ENCODE measurements at places on chromosomes 1 and 21. TPM values are rescaled to one million over a fixed set of nuclear protein-coding genes. Genes with fewer than 3 reads are reported as not detected.

Gene PEF1
- total RNA-seq, result 63.2 TPM

Gene GUCA2B
- not detected for total RNA-seq

Gene CTSE
- total RNA-seq, result not detected

Gene OR2T12
- total RNA-seq, result not detected

Gene CYYR1
- total RNA-seq, result 23.8 TPM

Gene DNAI4
- 30.6 TPM for total RNA-seq

GRCh38 chr1:5973771-5974170, 18.5 kb downstream of the NPHP4 start:
- no peaks in the 10 kb centered on the region for H3K36me3 ChIP-seq
- H3K4me3 ChIP-seq, result no peak overlapping the region
- no peak for DNase-seq
- no peak overlapping the region for H3K27ac ChIP-seq
- no peaks in the 10 kb centered on the region for H3K27me3 ChIP-seq
- no peaks in the 10 kb centered on the region for H3K4me1 ChIP-seq

- no peak overlapping the region for H3K4me3 ChIP-seq
- H3K27ac ChIP-seq, result no peak overlapping the region
- no peak for DNase-seq
- H3K36me3 ChIP-seq, result no peaks in the 10 kb centered on the region
These were observed 10.5 kb downstream of the PDIK1L start for GRCh38 chr1:26121854-26122773.

GRCh38 chr1:44431861-44432260, 26.8 kb downstream of the RNF220 start:
- DNase-seq, result no peak
- no peaks in the 10 kb centered on the region for H3K36me3 ChIP-seq
- H3K4me3 ChIP-seq, result no peak overlapping the region

DNA sequence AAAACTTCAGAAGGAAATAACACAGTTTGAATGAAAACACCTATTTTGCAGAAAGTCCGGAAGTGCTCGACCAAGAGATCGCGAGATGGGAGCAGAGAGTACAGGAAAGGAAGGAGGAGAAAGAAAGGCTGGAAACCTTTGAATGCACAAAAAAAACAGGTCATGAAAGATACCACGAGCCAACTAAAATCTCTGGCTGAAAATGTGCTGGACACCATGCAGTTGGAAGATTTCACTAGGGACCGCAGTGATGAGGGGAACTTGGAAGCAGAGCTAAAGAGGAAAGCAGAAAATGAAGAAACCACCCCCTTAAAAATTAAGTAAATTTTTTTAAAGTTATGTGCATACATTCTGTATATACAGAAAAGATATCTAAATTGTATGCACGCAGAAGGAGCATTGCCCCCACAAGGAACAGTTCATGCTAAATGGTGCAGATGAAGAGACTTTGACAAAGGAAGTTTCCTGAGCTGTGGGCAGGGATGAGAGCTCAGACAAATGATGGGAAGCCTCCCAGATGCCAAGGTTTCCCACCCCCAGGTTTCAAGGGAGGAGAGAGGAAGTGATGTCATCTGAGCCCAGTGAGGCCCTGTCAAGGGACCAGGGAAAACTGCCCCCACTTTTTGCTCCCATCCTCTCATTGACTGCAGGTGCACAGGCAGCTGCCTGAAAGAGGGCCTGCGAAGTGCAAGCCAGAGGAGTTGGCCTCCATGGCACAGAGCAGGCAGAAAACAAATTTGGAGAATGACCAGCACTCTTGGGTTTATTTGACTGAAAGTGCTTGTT, 52.5 kb downstream of the ETS2 start:
- H3K4me3 ChIP-seq, result no peak overlapping the region
- no peaks in the 10 kb centered on the region for H3K4me1 ChIP-seq
- no peaks in the 10 kb centered on the region for H3K36me3 ChIP-seq

DNA sequence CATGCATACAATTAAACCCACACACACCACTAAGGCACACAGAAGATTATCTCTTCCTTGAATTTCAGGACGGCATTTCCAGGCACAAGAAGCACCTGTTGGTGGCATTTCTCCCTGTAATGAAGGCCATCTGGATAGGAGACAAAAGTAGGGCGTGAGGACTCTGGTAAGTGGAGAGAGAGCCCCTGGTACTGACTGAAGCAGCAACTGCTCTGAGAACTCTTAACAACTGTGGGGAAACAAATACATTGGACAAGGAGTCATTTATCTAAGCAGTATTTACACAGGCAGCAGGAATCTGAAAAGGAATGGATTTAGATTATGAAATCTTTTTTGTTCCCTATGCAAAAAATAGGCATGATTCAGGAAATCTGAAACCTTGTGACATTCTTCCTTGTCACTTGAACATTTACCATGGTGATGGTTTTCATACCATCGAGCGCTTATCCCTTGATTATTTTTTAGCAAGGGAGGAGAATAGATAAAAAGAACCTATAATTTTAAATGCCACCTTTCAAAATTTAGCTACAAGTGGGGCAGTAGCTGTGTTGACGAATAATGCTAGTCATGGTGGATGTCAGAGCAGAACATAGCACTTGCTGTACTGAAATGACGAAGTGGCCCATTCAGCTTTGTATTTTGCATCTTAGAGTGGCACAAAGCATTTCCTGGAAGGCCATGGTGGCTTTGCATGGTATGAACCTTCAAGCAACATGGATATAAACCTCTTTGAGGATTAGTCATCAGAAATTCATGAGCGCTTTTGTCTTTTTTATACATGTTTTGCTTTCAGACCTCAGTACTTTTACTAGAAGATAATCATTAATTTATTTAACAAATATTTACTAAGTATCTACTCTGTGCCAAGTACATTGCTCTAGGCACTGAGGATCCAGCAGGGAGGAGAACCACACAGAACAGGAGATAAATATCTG, 362.0 kb downstream of the ADGRL2 start:
- H3K27me3 ChIP-seq, result no peaks in the 10 kb centered on the region
- no peak for DNase-seq
- H3K4me3 ChIP-seq, result no peak overlapping the region
- H3K27ac ChIP-seq, result no peak overlapping the region
- no peaks in the 10 kb centered on the region for H3K4me1 ChIP-seq

DNA sequence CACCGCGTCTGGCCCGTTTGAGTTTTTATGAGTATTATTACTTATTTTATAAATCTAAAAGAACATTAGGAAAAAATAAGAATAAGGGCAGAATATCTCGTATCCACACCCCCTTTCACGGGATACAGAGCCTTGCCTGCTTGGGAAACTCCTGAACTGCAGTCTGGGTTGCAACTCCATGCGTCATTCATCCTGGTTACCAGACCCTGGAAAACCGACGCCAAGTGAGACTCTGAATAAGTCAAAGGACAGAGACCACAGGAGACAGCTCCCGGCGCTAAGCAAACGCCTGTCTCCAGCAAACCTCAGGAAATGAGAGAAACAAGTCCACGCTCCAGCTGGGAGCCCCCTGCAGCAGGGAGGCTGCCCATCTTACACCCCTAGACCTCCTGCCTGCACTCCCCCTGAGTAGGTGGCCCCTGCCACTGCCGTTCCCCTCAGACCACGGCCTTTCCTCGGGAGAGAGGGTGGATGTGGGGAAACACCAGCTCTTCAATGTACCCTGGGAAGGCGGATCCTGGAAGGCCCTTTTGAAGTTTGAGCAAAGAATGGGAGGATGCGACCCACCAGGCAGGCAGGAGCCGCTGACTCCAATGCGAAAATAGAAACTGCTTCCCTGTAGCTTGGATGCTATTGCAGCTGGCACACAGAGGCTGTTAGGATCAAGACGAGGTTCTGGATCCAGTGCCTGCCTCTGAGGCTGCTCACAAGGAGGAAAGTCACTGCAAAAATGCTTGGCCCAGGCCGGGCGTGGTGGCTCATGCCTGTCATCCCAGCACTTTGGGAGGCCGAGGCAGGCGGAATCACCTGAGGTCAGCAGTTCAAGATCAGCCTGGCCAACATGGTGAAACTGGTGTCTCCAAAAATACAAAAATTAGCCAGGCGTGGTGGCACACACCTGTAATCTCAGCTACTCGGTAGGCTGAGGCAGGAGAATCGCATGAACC, 37.7 kb upstream of the GPR157 start:
- peaks cover 4% of the 10 kb centered on the region for H3K4me1 ChIP-seq
- peak overlapping the region; percentile 3 for H3K27ac ChIP-seq
- no peak for DNase-seq

GRCh38 chr21:36430841-36431240, 45.6 kb downstream of the CHAF1B start:
- no peaks in the 10 kb centered on the region for H3K36me3 ChIP-seq
- H3K27ac ChIP-seq, result peak overlapping the region; percentile 77
- H3K4me1 ChIP-seq, result no peaks in the 10 kb centered on the region
- no peak for DNase-seq

DNA sequence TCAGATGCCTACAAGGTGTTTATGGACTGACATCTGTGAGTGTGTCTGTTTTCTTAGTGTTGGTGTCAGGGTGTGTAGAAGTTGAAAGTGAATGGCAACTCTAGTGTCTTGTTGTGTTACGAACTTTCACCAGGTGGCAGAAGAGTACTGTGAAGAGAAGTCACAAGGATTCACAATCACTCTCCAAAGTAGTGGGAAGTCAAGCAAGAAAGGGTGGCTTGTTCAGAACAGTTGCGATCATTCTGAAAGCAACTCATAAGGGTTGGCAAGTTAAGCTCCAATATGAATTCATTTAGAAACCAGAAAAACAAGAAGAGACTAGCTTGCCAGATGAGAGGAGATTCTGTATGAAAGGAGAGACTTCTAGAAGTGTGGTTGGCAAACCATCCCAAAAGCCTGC, 86.1 kb downstream of the FASLG start:
- H3K27ac ChIP-seq, result no peak overlapping the region
- no peaks in the 10 kb centered on the region for H3K27me3 ChIP-seq
- no peak for DNase-seq

DNA sequence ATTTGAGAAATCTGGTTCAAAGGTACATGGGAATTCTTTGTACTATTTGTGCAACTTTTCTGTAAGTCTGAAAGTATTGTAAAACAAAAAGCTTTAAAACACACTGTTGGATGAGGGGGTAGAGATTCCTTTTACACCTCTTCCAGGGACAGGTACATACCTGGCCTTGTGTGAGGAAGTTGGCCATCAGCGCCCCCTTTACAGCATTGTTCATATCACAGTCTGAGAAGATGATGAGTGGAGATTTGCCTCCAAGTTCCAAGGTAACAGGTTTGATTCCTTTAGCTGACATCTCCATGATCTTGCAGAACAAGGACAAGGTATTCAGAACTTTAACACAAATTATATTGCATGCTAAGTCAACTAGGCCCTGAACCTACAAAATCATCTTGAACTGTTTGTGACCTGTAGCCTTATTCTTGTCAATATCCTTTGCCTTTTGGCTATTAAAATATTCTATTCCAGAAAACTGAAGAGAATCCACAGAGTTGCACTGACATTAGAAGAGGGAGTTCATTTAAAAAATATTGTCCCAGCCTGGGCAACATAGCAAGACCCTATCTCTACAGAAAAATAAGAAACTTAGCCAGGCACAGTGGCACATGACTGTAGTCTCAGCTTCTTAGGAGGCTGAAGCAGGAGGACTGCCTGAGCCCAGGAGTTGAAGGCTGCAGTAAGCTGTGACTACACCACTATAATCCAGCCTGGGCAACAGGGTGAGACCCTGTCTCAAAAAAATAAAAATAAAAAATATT, 18.9 kb downstream of the ALDH9A1 start:
- H3K4me1 ChIP-seq, result no peaks in the 10 kb centered on the region
- no peak for DNase-seq
- no peaks in the 10 kb centered on the region for H3K27me3 ChIP-seq
- peaks cover 3% of the 10 kb centered on the region for H3K36me3 ChIP-seq

GRCh38 chr1:109531826-109532364, 7.8 kb upstream of the GPR61 start:
- H3K27ac ChIP-seq, result no peak overlapping the region
- no peak for DNase-seq
- no peaks in the 10 kb centered on the region for H3K4me1 ChIP-seq
- H3K27me3 ChIP-seq, result no peaks in the 10 kb centered on the region
- H3K36me3 ChIP-seq, result no peaks in the 10 kb centered on the region
